ENCODE measurements at places on chromosomes 7 and 10.

DNA sequence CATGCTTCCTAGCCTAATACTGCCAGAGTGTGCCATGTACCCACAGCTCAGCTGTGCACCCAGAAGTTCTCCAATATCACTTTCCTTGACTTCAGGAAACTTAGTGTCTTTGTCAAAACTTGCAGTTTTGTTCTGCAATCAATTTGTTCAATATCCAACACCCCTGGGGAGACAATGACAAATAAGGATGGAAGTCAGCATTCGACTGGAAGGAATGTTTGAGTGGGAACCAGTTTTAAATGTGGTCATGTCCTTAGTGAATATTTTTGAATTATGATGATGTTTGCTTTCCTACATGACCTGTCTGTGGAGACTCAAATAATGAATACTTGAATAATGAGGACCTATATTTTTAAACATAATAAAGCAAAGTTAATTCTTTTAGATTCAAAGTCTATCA, 112.0 kb downstream of the ANK3 start:
- no peak for DNase-seq

- no peak for DNase-seq
Measured at GRCh38 chr7:71682841-71683781, 551.2 kb downstream of the GALNT17 start.

DNA sequence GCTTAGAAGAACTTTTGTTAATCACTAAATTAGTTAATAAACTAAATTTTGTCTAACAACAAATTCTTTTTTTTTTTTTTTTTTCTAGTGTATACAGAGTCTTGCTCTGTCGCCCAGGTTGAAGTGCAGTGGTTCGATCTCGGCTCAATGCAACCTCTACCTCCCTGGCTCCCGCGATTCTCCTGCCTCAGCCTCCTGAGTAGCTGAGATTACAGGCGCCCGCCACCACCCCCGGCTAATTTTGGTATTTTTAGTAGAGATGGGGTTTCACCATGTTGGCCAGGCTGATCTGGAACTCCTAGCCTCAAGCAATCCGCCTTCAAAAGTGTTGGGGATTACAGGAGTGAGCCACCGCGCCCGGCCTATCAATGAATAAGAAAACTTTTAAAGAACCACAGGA, 1.1 kb upstream of the IQUB start:
- DNase-seq = no peak

- no peak for DNase-seq
Measured at GRCh38 chr10:1289591-1289990, 233.4 kb downstream of the WDR37 start.

- no peak for DNase-seq
Measured at GRCh38 chr7:134742688-134743350, 36.6 kb upstream of the CALD1 start.

GRCh38 chr7:128063088-128063487, 31.9 kb upstream of the LRRC4 start:
- no peak for DNase-seq
